Naive thymus-derived CD8-positive, alpha-beta T cell (primary cell): ENCODE measurements at places on chromosomes 11 and 22.

DNA sequence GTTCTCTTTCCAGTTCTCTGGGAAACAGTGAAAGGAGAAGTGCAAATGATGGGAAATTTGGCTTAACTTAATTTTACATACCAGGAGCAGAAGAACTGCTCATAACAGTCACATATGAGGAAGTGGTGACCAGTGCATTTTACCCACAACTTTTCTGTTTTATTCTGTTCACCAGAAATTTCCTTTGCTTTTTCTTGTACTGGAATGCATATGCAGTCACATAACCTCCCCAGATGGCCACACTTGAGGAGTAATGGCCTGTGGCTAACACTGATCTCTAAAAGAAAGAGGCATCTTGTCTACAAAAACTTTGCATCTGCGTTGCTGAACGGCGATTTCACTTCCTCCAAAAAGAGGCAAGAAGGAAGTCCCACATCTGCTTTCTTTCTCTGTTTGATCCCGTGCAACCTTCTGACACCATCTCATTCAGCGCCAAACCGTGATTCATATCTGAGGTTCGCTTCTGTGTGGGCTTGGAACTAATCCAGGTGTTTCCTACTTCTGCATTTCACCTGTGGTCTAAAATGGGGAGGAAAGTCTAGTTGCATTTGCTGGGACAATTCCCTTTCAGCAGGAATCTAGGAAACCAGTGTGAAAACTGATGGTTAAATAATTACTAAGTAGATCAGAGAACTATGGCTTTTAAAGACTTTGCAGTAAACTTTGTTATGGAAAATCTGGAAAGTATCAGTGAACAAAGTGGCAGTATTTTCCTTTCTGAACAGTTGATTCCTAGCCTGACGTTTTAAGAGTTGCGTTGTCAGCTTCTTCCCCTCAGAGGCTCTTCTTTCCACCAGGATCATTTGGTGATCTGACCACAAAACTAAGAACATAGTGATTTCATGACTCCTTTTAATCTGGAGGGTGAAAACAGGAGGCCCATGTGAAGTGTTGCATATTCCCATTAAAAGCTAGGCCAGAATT, 4.2 kb upstream of the MPEG1 start:
- DNase-seq: no peak

DNA sequence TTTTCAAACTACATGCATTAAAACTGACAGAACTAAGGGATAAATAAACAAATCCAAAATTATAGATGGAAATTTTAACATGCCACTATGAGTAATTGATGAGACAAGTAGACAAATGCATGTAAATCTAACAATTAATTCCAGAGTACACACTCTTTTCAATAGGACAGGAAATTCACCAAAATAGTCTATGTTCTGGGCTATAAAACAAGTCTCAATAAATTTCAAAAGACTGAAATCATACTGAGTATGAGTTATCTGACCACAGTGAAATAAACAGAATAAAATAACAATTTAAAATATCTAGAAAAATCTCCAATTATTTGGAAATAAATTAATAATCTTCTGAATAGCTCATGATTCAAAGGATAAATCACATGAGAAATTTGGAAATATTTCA, 38.5 kb upstream of the ME3 start:
- DNase-seq: no peak

DNA sequence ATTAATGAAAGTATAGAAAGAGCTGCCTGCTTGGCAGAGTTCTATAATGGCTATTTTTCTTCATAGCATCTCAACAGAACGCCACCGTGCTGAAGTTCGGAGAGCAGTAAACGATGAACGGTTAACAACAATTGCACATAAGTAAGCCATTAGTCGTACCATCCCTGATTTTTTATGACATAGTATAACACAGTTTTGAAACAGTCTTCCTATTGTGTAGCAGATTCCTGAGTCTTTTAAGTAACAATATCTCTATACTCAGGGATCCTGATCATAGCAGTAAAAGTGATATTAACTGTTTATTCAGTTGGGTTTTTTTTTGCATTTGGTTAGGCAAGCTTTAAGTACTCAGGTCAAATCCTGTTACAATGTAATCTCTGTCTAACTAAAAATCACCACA, 8.4 kb downstream of the EMSY start:
- DNase-seq: no peak

GRCh38 chr11:59785818-59786217, 24.8 kb downstream of the MRPL16 start:
- no peak for DNase-seq

DNA sequence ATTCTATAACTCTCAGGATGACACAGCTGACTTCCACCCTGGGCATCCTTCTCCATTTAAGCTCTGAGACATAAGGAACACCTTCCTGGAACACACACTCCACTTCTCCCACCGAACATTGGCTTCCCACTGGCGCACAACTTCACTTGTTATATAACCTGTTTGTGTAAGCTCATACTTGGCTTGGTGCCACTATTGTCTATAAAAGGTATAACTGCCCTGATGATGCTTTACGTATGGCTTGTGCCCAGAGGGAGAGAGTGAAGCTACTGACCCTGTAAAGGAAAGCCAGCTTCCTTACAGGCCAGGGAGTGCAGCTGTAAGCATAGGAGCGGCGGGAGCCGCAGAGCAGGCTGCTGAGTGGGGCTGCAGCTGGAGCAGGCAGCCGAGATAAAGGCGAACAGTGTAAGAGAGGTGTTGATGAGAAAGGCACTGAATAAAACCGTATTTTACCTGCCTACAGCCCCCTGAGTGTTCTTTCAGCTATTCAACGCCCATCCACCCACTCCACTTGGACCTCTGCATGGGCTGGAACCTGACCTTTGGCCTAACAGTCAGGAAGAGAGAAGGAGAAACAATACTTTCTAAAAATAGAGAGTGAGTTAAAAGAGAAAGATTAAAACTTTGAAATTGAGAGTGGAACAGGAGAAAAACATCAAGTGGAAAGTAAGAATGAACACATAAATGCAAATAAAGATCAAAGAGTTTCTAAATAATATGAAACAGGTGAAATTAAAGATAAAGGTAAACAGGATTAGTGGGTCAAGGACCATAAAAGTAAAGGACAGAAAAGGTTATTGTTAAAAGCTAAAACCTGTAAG, 252.1 kb upstream of the ARHGAP42 start:
- DNase-seq: no peak

- DNase-seq: peak; percentile 28
These were observed 11.0 kb upstream of the PLAAT2 start for GRCh38 chr11:63573881-63574855.

GRCh38 chr11:6203327-6203726, 2.0 kb upstream of the C11orf42 start:
- DNase-seq: no peak

DNA sequence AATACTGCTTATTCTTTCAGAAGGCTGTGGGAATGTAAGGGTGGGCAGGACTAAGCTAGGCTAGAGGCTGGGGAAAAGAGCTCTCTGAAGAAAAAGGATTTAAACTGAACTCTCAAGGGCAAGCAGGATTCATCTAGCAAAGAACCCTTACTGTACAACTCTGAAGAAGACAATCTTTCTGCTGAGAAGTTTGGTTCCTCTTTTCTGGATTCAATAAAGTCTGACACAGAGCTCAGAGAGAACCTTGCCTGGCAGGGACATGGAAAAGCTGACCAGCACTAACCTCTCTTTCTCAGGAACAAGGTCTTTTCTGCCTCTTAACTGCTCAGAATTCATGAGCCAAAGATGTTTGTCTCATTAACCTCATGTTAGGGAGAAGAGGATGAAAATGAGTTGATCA, 388.4 kb upstream of the DDI1 start:
- DNase-seq: no peak

GRCh38 chr11:84675396-84676025, 951.6 kb downstream of the DLG2 start:
- no peak for DNase-seq

DNA sequence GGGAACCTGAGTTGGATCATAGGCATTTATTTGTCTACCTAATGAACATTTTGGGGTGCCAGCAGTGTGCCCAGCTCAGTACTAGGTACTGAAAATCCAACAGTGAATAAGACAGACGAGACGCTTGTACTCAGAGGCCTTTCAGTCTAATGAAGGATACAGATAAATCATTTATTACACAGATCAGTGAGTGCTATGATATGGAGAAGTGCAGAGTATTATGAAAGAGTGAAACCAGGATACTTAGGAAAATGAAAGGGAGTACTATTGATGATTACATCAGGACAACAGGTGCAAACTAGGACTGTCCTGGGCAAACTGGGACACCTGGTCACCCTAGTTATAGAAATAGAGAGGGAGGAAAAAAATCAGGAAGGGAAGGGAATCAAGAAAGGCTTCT, 207.5 kb upstream of the NCAM1 start:
- DNase-seq: no peak
